ENCODE measurements at places on chromosomes 5 and 9. TPM values are rescaled to one million over a fixed set of nuclear protein-coding genes. Genes with fewer than 3 reads are reported as not detected.

LEAP2 gene
- total RNA-seq: 0.11 TPM

STKLD1 gene
- 0.98 TPM for total RNA-seq

PAEP gene
- not detected for total RNA-seq

OLFML2A gene
- 4.6 TPM for total RNA-seq

PDLIM7 gene
- 30.5 TPM for total RNA-seq
